ENCODE measurements at places on chromosomes 16 and 17.

- no peak for DNase-seq
Measured at GRCh38 chr16:27362570-27363245, 39.3 kb upstream of the IL21R start.

GRCh38 chr16:89641458-89642119 lies 15.9 kb downstream of the CHMP1A start:
- no peak for DNase-seq

- peak; percentile 23 for DNase-seq
Measured at GRCh38 chr17:12631076-12631475, 34.6 kb upstream of the MYOCD start.

GRCh38 chr16:878072-878784 lies 77.7 kb upstream of the GNG13 start:
- DNase-seq: peak; percentile 14

DNA sequence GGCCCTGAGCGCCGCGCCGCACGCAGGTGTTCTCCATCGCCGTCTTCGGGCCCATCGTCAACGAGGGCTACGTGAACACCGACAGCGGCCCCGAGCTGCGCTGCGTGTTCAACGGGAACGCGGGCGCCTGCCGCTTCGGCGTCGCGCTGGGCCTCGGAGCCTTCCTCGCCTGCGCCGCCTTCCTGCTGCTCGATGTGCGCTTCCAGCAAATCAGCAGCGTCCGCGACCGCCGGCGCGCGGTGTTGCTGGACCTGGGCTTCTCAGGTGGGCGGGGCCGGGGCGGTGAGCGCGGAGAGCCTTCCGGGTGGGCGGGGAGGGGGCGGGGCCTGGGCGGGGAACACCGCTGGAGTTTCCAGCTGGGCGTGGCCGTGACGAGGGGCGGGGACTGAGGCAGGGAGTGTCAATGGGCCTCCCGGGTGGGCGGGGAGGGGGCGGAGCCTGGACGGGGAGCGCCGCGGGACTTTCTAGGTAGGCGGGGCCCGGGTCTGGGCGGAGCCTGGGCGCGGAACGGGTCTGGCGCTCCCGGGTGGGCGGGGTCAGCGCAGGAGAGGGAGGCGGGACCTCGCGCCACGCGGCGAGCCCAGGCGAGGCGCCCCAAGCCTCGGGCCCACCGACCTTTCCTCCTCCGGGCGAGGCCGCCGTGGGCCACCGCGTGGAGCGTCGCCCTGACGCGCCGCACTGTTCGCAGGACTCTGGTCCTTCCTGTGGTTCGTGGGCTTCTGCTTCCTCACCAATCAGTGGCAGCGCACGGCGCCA lies 2.4 kb downstream of the SYNGR3 start:
- peak; percentile 77 for DNase-seq

- no peak for DNase-seq
Measured at GRCh38 chr16:6122401-6122800, 1024.8 kb upstream of the EEF2KMT start.

DNA sequence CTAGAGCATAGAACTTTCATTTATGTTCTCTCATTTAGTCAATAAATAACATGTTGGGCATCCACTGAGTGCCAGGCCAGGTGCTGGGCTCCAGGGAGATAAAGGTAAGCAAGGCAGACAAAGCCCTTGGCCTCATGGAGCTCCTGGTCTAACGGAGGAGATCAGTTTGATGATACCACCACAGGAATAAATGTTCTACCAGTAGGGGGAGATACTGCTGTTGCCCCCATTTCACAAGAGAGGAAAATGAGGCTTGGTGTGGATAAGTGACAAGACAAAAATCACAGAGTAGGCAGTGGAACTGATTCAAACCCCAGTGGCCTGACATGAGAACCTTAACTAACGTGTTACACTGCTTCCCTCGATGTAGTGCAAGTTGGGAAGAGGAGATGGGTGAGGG lies 80.4 kb upstream of the ERCC4 start:
- no peak for DNase-seq

DNA sequence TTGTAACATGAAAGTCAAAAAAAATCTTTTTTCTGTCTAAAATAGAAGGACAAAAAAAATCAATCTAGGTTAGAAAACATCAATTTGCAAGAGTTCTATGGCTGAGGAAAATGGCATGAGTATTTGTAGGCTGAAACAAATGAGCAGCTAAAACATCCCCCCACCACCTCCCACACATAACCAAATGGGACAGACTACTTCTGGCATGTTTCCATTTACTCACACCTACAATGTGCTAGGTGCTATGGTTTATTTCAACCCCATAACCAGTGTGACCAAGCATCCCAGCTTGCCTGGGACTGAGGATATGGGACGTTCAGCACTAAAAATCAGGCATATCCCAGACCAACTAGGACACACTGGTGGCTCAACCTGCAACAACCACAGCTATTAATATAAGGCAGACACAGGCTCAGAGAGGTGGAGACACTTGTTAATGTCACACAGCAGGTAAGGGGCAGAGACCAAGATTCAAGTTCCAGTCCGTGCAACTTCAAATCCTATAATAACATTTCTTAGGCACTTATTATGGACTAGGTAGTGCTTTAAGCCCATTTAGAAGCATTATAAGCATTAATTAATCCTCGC lies 96.0 kb downstream of the XYLT1 start:
- DNase-seq: no peak

- no peak for DNase-seq
Measured at GRCh38 chr17:29885031-29885640, 44.9 kb downstream of the SSH2 start.

DNA sequence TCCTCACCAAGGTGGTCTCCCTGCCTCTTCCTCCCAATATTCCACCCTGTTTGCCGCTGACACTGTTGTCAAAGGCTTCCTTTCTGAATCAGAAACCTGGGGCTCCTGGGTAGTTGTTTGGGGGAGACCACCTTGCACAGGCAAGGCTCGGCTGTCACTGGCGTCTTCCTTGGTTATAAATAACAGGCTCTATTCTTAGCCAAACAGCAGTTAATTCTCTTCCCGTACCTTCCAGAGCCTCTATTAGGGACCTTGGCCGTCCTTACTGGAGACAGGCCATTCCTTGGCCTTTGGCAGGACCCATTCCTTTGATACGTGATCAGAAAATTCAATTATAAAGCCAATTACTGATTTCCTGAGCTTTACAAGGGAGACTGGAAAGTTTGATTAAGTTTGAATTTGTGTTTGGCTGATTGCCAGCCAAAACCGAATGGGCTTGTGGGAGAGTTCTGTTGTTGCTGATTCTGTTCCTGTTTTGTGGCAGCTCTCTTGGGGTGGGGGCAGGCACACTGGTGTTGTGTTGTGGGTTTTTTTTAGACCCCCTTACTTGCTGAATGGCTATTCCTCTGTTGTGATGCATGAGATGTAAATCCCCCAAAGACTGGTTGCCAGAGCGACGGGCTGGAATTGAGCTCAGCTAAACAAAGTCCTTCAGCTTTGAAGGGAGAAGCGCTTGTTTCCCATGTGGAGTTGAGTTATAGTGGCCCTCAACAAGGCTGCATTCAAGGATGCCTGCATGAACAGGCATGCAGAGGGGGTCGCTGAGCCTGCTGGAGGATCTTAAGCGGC lies 104.6 kb downstream of the GNAO1 start:
- no peak for DNase-seq

DNA sequence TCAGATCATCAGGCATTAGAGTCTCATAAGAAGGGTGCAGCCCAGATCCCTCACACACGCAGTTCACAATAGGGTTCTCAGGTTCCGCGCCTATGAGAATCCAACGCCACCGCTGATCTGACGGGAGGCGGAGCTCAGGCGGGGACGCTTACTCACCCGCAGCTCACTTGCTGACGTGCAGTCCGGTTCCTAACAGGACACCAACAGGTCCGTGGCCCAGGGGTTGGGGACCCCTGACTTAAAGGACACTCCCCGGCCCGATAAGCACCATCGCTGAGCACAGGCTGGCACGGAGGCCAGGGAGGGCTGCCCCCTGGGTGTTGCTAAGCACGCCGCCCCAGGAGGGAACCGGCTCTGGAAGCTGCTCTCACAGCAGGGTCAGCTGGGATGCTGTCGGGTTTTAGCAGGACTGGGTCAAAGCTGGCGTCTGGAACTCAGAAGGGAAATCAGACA lies 30.1 kb upstream of the BAHCC1 start:
- DNase-seq: peak; percentile 47

GRCh38 chr17:27209316-27209715 lies 84.6 kb upstream of the WSB1 start:
- DNase-seq: no peak

DNA sequence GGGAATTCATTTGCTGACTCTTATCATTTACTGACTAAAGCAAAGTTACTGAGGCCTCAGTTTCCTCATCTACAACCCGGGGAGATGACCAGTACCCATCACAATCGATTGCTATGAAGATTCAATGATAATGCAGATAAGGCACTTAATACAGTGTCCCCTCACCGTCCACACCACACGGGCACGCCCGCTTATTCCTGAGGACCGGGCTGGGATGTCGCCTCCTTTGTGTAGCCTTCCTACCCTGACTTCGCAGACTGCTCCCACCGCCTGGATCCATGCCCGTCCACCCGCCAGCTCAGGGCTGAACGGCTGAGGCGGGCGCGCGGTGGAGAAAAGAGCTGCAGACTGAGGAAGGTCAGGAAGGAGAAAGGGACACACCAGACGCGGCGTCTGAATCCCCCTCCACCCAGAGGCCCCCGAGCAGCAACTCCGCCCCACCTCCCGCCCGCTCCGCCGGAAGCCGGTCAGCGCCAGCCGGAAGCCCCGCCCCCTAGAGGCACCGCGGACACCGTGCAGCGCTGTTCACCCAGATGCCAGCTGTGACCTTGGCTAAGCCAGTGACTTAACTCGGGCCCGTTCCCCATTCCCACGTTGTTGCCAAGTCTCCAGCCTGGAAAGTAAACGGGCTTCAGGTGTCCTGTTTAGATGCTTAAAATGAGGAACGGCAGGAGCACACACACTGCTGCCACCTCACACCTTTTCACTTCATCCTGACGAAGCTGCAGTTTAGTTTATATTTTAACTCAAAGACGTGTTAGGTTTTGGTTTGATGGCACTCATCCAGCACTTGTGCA lies at the start of gene KRABD2:
TSS of gene KRABD2 (minus strand) at position 434 of the 797 bp plus-strand sequence.
- DNase-seq: peak; percentile 86

DNA sequence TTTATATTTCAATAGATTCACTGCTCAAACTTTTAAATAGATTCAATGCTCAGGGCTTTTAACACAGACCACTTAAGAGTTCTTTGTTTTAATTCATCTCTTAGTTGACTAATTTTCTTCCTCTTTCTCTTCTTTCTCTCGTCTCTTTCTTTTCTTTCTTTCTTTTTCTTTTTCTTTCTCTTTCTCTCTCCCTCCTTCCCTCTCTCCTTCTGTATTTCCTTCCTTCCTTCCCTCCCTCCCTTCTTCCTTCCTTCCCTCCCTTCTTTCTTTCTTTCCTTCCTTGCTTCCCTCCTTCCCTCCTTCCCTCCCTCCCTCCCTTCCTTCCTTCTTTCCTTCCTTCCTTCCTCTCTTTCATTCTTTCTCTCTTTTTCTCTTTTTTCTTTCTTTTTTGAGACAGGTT lies 104.4 kb downstream of the LYRM1 start:
- DNase-seq: no peak
